NCI-H1930 (cell line): ENCODE measurements at places on chromosomes 6 and 20.

DNA sequence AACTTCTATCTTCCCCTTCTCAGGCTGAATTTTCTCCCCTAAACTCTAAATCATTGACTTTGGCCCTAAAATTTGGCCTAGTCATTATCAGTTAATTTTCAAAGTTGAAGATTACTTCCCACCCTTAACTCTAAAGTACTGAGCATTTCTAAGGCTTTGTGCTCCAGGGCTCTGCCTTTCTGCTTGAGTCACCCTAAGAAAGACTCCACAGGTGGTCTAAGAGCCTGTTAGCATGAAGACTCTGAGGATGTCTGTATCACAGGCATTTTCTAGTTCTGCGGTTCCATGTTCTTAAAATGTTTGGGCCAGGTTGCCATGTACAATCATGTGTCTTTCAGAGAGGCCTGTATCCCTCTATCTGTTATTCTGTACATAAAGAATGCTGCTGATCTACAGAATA is 808.1 kb upstream of the MANEA start:
- DNase-seq, result no peak

- DNase-seq, result no peak
Observed at GRCh38 chr20:21618759-21619416, 86.6 kb upstream of the PAX1 start.

DNA sequence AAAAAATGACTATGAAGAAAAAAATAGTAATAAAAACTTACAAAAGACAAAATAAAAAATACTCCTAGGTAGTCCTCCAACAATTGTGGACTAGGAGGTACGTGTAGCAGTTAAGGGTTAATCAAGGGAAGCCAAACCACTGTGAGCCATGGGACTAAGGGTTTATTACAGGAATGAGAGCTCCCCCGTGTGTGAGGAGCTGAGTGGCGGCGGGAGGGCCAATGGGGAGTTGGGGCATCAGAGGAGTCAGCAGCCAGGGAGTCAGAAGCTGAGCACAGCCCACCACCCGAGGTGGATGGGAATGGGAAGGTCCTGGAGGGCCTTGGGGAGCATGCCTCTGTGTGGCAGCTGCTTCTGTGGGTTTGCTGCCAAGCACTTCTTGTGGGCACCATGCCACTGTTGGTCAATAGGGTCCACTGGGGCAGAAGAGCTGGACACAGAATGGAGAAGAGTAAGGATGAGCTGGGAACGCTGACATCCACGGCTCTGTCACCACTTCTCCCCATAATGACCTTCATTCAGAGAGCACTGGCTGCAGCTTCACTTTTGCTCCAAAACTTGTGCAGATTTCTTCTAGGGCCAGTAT is 373.3 kb downstream of the CDKAL1 start:
- DNase-seq, result no peak

GRCh38 chr6:141321493-141322347 is 811.0 kb upstream of the GJE1 start:
- DNase-seq, result no peak

DNA sequence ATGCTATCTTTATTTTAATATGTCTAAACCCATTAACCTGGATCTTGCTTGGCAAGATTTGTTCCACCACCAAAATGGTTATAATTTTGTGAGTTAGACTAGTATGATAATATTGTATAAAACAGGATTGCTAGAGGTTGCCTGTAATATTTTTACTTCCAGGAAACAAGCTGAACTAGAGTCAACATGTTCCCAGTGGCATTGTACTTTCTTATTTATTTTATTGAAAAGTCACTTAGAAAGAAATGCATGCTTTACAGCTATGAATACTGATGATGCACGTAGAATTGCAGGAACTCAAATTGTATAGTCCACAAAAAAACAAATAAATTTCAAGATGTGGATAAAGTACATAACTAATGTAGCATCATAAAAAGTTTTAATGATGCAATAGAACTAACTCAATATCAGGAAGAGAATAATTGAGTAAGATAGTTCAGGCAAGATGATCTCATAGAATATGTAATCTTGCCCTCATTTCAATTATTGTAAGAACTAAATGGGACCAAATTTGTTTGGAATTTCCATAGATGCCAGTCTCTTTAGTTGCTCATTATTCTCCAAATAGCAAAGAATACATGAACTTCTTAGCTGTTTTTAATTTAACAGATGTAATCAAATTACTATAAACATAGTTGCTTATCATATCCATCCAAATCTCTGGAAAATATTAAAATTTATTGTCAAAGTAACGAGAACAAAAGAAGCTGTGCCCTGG is 451.8 kb downstream of the COL12A1 start:
- DNase-seq, result no peak

DNA sequence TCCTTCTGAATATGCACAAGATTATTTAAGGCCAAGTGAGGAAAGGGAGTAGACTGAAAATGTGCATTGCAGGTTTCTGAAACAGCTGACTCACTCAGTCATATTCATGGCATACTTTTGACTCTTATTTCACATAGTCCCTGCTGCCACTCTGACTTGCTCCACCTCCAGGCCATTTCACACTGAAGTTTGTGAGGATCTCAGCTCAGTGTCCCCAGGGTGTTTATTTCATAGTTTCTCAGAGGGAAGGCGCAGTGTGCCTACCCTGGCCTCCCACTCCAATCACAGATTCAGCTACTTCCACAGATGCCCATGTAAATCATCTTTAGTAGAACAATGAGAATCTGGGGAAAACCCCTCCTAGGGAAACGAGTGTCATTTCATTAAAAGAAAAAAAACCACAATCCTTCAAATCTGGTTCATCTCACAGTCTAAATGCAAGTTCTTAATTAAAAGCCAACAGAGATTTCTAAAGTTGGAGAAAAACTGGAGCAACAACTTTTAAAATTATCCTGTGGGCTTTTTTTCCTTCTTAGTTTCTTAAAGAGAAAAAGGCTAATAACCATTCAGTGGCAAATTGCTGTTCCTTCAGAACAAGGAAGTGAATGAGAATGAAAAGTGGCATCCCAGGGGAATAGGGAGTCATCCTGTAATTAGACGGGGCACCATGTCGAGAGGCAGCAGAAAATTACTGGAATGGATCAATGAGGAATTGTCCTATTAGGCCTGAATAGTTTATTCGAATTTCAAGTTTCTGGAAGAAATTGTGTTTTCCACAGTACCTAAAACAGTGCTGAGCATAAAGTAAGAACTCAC is 133.6 kb downstream of the TFAP2B start:
- peak; percentile 3 for DNase-seq

- DNase-seq, result no peak
Observed at GRCh38 chr6:144220031-144220790, 64.9 kb upstream of the UTRN start.

- DNase-seq, result no peak
Observed at GRCh38 chr6:501891-502601, 110.5 kb downstream of the IRF4 start.

DNA sequence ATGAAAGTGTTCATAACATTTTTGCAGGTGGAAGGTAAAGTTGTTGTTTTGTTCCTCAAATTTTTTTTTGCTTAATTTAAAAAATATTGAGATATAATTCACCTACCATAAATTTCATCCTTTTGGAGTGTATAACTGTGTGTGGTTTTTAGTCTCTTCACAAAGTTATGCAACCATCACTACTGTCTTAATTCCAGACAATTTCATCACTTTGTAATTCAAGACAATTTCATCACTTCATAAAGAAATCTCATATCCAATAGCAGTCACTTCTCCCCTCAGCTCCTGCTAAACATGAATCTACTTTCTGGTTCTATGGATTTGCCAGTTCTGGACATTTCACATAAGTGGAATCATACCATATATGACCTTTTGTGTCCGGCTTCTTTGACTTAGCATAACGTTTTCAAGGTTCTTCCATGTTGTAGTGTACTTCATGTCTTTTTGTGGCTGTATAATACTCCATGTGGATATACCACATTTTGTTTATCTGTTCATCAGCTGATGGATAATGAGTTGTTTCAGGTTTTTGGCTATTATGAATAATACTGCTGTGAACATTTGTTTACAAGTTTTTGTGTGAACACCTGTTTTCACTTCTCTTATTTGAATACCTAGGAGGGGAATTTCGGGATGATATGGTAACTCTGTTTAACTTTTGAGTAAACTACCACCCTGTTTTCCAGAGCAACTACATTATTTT is 18.8 kb downstream of the ZFAND3 start:
- no peak for DNase-seq

DNA sequence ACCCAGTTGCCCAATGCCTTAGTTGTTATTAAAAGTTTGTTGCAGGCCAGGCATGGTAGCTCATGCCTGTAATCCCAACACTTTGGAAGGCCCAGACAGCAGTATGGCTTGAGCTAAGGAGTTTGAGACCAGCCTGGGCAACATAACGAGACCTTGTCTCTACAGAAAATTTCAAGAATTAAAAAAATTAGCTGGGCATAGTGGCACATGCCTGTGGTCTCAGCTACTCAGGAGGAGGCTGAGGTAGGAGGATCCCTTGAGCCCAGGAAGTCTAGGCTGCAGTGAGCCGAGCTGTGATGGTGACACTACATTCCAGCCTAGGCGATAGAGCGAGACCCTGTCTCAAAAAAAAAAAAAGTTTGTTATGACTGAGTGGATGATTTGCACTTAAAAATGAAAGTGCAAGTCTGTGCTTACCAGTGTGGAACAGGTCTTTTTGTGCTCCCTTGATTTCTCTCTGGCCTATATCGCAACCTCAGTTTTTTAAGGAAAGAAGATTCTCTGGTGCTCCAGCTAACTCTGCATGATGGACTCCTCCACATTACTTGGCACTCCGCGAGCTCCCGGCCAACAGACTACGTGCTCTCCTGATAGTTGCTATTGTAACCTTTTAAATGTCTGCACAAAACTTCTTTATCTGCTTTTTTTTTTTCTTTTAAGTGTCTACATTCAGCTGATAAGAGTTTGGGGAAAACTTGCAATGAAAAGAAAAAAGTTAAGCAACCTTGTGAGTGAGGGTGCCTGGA is 22.1 kb downstream of the ZKSCAN3 start:
- no peak for DNase-seq

GRCh38 chr20:32780749-32781655 is 18.8 kb downstream of the DNMT3B start:
- no peak for DNase-seq

GRCh38 chr6:18102783-18103509 is 19.5 kb downstream of the NHLRC1 start:
- no peak for DNase-seq

GRCh38 chr6:31791324-31792089 is 4.0 kb downstream of the VARS1 start:
- DNase-seq, result peak; percentile 11

DNA sequence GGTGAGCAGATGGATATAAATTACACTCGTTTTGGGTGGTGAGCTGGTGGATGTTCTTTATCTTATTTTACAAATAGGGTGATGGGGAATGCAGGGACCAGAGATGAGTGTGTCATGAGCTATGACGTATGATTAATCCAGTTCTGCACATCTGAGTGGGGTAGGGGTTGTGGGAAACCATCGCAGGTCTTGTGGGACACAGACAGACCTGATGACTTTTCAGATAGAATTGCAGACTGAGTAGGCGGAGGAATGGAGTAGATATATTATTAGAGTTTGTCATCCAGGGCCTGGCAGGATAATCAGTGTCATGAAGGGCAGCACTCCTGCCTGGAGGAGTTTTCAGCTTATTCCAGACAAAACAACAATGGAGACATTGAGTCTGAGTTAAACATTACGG is 12.9 kb upstream of the DSP start:
- no peak for DNase-seq

DNA sequence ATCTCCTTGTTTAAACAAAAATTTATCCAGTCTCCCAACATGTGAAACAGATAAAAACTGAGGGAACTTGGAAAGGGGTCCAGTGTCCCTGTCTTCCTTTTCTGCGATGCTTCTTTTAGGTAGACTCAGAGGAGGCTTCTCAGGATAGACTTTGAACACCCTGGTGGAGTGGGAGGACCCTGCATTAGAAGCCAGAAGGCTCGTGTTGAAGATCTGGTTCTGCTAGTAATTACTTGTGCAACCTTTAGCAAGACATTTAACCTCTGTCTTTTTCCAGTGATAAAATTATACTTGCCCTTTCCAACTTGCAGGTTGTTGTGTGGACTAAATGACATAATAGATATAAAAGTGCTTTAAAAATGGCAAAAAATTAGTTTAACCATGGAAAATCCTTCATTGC is 67.1 kb upstream of the PREP start:
- no peak for DNase-seq

GRCh38 chr20:41142245-41142644 is 4.9 kb downstream of the PLCG1 start:
- no peak for DNase-seq

- no peak for DNase-seq
Observed at GRCh38 chr20:52231230-52231746, 39.7 kb upstream of the ZFP64 start.

DNA sequence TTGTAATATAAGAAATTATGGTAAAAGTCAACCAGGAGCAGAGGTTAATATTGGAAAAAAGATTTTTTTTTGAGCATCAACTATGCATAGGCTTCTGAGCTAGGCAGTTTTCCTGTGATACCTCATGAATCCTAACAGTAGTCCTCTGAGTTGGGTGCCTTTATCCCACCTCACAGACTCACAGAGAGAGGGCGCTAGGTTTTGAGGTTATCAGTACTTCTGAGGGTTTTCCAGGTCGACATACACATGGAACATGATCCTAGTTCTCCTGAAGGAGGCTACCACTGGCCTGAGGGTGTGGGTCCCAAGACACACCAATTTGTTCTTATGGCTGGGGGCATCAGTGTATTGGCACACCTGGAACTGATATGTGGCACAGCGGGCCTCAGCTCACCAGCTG is 358.8 kb upstream of the JAG1 start:
- no peak for DNase-seq

GRCh38 chr6:900716-901605 is 208.0 kb upstream of the EXOC2 start:
- no peak for DNase-seq

- no peak for DNase-seq
Observed at GRCh38 chr6:169807699-169808607, 56.5 kb downstream of the ERMARD start.
